Activated CD4-positive, alpha-beta T cell treated with anti-CD3 and anti-CD28 coated beads for 36 hours (primary cell): ENCODE measurements at places on chromosomes 16 and 17. TPM values are rescaled to one million over a fixed set of nuclear protein-coding genes. Genes with fewer than 3 reads are reported as not detected.
A peak's percentile ranks its signal among the peaks of the same experiment; 100 is the strongest.

The SDR42E2 gene
- not detected for total RNA-seq

The TMEM235 gene
- total RNA-seq: not detected

The NEUROD2 gene
- not detected for total RNA-seq

The ASGR1 gene
- total RNA-seq: 2.2 TPM

The CES5A gene
- not detected for total RNA-seq

The KCNJ18 gene
- not detected for total RNA-seq

The TMEM114 gene
- not detected for total RNA-seq

- peak; percentile 91 for DNase-seq
Observed at GRCh38 chr16:66516808-66517585, 32.9 kb downstream of the TK2 start.

DNA sequence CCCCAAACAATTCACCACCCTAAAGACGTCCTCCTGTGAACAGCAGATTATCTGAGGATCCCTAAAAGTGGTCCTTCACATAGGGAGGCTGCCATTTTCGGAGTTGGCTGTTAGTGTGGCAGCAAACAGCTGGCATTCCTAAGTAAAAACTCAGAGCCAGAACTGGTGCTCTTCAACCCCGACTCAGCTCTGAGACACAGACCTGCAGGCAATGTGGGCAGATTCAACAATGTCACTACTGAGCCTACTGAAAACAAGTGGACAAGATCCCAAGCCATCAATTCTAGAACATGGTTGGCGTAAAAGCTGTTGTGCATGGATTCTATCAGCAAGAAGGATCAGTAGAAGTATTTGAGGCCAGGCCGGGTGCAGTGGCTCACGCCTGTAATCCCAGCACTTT, 247.2 kb downstream of the NTN1 start:
- no peak for DNase-seq

GRCh38 chr17:77757561-77757898, 201.0 kb upstream of the TNRC6C start:
- no peak for DNase-seq

DNA sequence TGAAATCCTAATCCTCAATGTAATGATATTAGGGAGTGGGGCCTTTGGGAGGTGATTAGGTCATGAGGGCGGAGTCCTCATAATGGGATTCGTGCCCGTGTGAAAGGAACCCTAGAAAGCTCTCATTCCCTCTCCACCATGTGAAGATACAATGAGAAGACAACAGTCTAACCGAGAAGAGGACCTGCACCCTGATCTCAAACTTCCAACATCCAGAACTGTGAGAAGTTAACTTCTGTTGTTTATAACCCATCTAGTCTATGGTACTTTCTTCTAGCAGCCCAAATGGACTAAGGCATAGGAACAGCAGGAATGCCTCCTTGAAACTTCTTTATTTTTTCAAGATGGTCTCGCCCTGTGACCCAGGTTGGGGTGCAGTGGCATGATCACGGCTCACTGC, 24.7 kb downstream of the WSB1 start:
- DNase-seq: no peak

- DNase-seq: peak; percentile 78
Observed at GRCh38 chr17:76492989-76493501, 8.2 kb downstream of the RHBDF2 start.

DNA sequence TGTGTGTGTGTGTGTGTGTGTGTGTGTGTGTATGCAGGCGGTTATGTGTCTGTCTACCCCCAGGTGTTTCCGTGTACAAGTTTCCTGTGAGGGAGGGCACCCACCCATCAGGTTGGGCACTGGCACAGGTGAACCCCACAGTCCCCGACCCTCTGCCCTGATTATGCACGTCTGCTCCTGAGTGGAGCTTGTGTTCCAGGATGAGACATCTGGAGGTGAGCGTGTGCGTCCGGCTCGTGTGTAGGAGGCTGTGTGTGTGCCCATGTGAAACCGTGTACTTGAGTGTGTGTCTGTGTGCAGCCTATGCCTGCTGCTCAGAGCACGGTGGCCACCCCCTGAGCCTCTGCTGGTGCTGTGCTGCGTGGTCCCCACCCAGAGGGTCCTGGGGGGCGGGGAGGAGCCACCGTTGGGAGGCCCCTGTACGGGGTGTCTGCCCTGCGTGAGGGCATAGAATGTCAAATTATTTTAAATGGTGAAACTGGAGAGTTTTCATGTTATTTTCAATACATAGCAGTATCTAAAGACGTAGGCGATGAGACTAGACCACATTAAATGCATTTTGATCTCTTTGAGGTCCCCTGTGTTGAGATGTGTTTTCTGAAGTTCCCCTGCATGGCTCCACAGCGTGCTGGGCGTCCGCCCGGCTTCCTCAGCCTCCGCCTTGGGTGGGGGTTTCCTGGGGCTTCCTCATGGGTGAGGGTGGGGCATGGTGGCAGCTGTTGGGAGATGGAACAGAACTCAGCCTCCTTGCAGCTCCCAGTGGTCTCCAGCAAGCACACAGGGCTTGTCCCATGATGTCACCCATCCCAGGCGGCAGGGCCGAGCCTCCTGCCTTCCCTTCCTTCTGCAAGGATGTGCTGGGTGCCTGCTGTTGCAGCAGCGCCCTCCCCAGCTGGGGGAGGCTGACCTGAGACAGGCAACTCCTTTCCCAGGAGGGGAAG, 43.4 kb downstream of the KCNJ12 start:
- peak; percentile 48 for DNase-seq

DNA sequence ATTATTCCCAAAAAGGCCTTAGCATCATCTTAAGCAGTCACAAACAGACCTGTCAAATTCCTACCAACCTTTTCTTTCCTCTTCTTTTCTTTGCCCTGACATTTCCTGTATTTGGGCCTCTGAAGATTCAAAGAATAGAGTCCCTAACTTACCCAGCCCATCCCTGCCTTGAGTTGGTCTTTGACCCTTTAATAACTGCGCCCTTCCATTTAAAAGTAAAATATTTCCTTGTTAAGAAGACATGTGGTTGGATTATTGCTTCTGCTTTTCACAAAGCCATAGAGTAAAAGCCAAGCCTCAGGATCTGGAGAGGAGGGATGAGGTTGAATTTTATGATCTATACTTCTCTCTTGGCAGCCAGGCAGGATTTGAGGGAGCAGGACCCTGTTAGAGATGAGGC, 13.2 kb upstream of the CCL23 start:
- no peak for DNase-seq

GRCh38 chr16:30774367-30775130, 12.4 kb downstream of the RNF40 start:
- no peak for DNase-seq

- DNase-seq: no peak
Observed at GRCh38 chr17:7080456-7081041, 498 bp upstream of the CLEC10A start.

DNA sequence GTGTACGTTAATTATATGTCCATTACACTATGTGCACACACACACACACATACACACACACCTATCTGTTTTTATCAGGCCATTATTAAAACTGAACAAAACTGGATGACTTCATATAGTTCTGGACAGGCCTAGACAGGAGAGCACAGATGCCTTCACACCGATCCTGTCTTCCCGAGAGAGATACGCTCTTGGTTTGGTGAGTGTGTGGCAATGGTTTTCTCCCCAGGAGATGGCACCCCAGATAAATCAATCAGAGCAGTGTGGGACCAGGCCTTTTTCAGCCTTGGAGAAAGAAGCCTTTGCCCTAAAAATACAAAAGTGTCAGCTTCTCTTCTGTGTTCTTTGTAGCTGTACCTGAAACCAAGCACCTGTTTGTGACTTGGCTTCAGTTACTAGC, 83.7 kb downstream of the CPPED1 start:
- DNase-seq: no peak

DNA sequence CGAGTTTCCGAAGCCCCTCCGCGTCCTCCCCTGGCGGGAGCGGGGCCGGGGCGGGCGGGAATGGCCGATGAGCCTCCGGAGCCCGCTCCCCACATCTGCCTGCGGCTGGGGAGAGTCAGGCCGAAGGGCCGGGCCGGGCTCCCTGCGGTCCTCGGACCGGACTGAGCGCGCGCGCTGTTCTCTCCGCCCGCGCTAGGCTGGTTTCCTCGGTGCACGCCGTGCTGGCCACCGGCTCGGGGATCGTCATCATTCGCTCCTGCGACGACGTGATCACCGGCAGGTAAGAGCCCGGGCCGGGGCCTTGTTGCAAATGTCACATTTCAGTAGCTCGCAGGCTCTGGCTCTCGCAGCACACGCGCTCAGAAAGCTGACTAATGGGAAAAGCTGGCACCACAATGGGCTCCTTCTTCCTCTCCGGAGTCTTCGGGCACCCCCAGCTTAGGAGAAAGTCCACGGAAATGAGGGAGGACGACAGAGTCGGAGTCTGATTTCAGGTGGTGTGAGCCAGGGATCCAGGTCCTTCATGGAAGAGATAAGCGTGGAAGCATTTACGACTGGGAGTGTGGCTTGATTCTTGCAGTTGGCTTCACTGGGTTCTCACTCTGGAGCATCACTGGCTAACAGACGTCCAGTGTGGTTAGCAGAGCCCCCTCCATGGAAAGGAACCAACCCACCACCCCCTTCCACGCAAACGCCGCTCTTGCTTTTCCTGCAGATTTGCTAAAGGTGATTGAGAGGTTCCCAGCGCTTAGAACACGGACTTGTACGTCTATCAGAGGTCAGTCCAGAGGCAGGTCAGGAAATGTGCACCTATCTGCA, 715 bp downstream of the TLCD3A start:
- DNase-seq: peak; percentile 87
